ENCODE measurements at places on chromosomes 16 and 17. TPM values are rescaled to one million over a fixed set of nuclear protein-coding genes. Genes with fewer than 3 reads are reported as not detected.

- no peak for DNase-seq
These were observed 5.1 kb upstream of the CPSF4L start for GRCh38 chr17:73266796-73267195.

GRCh38 chr17:41417127-41417526 lies 7.3 kb downstream of the KRT37 start:
- DNase-seq = no peak

GRCh38 chr17:41959030-41959335 lies 7.6 kb upstream of the CNP start:
- DNase-seq = no peak

DNA sequence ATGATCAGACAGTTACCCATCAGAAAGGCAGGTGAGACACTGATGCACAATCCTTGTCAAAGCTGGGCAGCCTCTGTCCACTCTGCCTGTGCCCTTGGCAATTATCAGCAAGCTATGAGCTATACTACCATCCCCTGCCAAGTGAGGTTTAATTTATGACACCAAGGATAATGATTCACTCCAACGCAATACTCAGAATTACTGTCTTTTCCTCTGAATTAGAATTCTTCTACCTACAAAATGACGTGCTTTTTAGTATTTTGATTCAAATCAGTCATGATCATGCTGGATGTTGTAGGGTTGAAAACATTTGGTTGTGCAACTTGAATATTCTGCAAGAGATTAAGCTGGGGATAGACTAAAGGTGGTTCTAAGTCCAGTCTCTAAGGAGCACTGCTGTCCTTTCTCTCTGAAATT lies 116.8 kb upstream of the SOX9 start:
- no peak for DNase-seq

DNA sequence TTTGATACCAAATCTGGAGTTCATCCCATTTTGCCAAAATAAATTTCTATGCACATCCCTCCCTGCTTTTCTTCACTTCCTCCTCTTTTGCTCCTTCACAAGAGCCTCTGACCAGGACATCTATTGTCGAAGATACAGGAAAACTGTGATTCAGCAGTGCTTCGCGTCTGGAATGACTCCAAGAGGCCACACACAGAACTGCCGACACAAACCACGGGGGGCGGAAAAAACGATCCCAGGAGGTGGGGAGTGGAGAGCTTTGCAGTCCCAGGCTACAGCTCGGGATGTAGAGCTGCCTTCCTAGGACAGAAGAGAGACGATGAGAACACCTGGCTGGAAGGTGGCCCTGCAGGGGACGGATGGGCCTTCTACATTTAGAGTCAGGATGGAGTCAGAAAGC lies 102.8 kb downstream of the XYLT1 start:
- no peak for DNase-seq

- no peak for DNase-seq
These were observed 74.0 kb upstream of the SIAH1 start for GRCh38 chr16:48459167-48459566.

DNA sequence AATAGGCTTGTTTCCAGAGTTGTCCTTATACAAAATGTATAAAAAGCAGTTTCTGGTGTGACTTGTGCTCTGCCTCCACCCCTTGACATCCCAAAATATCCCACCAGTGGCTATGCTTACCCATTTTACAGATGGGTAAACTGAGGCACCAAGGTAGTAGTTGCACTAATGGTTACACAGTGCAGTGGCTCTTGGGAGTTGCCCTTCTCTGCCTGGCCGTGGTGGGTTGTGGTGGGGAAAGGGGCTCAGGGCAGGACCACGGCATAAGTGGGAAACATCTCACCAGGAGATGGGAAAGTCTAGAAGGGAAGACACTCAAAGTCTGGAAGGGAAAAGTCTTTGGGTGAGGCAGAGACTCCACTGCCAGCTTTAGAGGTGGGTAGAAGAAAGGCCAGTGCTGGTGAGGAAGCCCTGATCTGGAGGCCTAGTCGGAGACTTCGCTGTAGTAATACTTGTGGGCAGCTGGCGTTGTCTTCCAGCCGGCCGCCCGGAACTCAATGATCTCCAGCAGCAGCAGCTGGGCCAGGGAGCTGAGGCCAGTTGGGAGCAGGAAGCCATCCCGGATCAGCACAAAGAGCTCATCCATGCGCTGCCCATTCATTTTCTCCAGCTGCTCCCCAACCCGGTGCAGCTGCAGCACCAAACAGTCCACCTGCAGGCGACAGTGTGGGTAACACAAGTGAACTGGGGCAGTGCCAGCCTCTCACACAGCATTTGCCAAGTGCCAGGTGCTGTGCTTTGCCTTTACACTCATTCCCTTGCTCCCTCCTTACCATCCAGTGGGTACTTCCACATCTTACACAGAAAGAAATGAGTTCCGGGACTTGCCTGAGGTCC lies 4.5 kb downstream of the MIF4GD start:
- peak; percentile 49 for DNase-seq

DNA sequence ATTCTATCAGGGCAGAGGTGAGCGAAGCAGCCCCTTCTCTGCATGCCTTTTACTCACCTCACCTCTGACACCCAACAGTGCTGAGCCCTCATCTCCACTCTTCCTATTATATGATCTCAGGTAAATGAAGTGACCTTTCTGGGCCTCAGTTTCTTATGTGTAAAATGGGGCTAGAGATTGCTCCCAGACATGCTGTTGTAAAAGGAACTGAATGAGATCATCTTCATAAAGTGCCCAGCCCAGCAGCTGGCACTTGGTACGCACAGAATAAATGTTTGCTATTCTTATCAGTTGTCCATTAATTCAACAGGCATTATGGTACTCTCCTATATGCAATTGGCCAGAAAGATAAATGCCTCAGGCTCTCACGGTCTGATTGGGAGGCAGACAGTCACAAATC lies 4.5 kb upstream of the GALK1 start:
- DNase-seq = no peak

- peak; percentile 74 for DNase-seq
These were observed 4.8 kb upstream of the ITGA3 start for GRCh38 chr17:50051082-50051576.

DNA sequence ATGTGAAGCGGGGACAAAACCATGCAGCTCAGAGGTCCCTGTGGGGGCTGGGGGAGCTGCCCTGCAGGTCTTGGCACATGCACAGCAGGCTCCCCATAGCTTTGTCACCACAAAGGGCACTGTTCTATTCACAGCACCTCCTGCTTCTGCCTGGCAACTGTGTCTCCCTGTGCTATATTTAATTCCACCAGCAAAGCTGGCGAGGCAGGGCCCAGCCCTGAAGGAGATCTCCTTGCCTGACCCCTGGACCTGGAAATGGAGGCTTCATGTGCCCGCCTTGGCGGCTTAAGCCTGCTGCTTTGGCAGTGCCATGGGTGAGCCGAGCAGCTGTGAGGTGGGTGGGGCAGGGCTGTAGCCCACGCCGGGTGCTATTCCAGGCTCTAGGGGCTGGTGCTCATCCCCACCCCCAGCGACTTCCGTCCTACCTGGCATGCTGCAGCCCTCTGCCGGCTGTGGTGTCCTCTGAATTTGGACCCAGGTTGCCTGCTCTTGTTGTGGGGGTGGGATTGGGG lies 6.8 kb downstream of the LDHD start:
- peak; percentile 63 for DNase-seq

GRCh38 chr16:35174016-35174415 lies 1714.6 kb downstream of the TP53TG3F start:
- DNase-seq = no peak

The IRX5 gene
- polyA plus RNA-seq = 0.82 TPM

The SLC12A3 gene
- 0.10 TPM for polyA plus RNA-seq

The PDILT gene
- not detected for polyA plus RNA-seq

The SLFN14 gene
- polyA plus RNA-seq = 0.09 TPM
